ENCODE measurements at places on chromosomes 13 and 19.
A peak's percentile ranks its signal among the peaks of the same experiment; 100 is the strongest.

GRCh38 chr13:27200413-27201070, 28.9 kb upstream of the USP12 start:
- no peak for DNase-seq

DNA sequence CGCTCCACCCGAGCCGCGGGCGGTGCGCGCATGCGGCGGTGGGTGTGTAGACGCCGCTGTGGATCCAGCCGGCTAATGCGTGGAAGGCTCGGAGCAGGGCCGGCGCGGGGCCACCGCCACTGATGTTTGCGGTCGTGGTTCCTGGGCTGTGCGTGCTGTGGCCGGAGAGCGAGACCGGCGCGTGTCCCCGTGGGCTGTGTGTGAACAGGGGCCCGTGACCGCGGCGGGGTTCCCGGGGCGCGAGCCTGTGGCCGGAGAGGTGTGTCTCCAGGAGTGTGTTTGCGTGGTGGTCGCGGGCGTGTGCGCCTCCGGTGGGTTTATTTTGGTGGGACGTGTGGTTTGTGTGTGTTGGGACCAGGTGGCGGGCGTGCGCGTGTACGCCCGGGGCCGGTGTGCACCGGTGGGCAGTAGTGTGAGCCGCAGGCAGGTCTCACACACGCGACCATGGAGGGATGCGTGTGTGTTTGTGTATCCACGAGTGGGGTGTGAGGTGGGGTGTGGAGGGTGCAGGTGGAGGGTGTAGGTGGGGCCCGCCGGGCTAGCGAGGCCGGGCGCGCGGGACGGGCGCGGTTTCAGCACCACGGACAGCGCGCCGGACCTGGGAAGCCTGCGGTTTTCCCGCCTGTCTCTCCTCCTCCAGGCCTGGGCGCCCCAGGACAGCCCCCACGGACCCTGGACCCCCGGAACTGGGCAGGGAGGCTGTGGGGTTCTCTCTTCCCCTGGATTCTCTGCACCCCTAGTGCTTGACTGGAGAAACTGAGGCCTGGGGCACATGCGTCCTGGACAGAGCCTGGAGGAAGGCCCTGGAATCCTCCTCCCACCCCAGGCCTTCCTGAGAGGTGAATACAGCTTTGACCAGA, 1.6 kb downstream of the HCN2 start:
- peak; percentile 35 for DNase-seq

GRCh38 chr19:18477974-18478373, 40.0 kb upstream of the ISYNA1 start:
- DNase-seq = no peak

- DNase-seq = no peak
These were observed 52.2 kb downstream of the POLR1D start for GRCh38 chr13:27673911-27674310.

GRCh38 chr19:1618157-1619093, 13.2 kb upstream of the UQCR11 start:
- DNase-seq = peak; percentile 24

DNA sequence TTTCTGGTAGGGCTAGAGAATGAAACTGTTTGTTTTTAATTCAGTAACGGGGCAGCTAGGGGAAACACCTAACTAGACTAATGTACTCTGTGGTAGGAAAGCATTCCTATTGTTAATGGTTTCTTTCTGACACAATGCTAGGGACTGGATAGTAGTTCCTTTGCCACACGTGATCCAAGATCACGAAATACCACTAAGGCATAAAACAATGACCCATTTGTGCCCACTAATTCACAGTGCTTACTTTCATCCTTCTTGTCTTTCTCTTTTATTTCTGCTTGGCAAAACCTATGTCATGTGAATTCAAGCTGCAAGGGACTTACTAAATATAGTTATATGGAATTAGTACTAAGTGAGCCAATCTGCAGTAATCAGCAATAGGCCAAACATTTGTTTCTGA, 834.1 kb upstream of the SLITRK6 start:
- DNase-seq = no peak

- DNase-seq = no peak
These were observed 3.5 kb upstream of the HOOK2 start for GRCh38 chr19:12778905-12779161.

DNA sequence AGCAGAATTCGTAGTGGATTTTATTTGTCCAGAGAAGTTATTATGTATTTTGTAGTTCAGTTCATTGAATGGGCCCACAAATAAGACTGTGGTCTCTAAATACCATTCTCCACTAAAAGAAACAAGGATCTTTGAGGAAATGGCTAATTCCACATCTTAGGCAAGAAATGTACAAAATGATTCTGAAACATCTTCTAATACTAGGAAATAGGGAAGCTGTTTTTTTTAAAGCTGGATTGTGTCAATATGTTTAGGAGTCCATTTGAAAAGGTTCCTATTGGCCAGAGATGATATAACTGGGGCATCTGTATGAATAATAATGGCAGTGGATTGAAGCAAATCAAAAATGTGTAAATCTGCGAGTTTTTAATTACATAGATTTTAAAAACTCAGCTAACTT, 88.5 kb upstream of the SIAH3 start:
- DNase-seq = peak; percentile 65

- no peak for DNase-seq
These were observed 4.1 kb downstream of the LRFN3 start for GRCh38 chr19:35940078-35940775.

- no peak for DNase-seq
These were observed 229.3 kb upstream of the EDNRB start for GRCh38 chr13:78147905-78148304.

GRCh38 chr13:20128459-20128931, 32.4 kb downstream of the GJA3 start:
- no peak for DNase-seq

GRCh38 chr19:55617426-55617825, 6.9 kb downstream of the ZNF784 start:
- DNase-seq = no peak

DNA sequence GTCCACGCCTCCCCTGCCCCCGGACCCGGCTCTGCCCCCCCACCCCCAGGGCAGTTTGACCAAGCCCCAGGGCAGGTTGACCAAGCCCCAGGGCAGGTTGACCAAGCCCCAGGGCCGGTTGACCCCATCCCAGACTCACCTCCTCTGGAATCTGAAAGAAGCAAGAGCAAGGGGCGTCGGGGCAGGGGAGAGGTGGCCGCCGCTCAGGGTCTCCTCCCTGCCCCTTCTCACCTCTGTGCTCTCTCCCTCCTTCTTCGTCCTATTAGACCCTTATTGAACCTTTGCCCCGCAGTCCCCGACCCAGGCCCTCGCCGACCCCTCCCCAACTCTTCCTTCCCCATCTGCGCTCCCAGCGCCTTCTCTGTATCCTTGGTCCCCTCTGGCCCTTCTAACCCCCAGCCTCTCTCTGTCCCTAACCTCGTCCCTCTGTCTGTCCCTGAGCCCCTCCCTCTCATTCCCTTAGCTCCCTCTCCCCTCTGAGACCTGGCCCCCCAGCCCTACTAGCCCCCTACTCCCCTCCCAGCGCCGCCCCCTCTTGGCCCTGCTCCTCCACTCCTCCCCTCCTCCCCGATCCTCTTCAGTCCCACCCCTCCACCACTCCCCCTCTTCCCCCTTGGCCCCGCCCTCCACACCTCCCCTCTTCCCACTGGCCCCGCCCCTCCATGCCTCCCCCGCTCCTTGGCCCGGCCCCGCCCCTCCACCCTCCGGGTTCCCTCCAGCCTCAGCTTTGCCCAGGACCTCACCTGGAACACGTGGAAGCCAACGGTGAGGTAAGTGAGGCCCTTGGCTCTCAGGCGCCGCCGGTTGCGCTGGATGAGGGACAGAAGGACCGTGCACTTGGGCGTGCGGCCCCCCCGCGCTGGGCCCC, 7.6 kb downstream of the CAPN12 start:
- no peak for DNase-seq

GRCh38 chr13:41053384-41053826, 7.9 kb upstream of the WBP4 start:
- DNase-seq = peak; percentile 62
